Stimulated activated CD8-positive, alpha-beta memory T cell treated with anti-CD3 and anti-CD28 coated beads, Interleukin-15, amount 100 ng/mL, for 24 hours (primary cell): ENCODE measurements at places on chromosomes 3 and 15.

DNA sequence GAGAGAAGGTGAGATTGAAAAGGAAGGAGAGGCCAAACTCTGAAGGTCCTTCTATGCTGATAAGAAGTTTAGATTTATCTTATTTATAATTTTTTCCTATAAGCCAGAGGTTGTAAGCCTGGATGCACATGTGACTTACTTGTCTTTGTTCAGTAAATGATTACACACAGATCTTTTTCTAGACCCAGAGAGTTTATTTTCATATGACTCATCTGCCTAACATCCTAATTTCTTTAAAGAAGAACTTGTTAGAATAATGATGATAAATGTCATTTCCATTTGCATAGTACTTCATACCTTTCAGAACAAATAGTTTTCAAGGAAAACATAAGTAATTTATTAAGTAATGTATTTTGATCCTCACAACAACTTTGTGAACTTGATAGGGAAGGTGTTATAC is 434.8 kb upstream of the DPH6 start:
- DNase-seq, result no peak

- DNase-seq, result no peak
Observed at GRCh38 chr15:66494262-66494661, 3.3 kb downstream of the SNAPC5 start.

DNA sequence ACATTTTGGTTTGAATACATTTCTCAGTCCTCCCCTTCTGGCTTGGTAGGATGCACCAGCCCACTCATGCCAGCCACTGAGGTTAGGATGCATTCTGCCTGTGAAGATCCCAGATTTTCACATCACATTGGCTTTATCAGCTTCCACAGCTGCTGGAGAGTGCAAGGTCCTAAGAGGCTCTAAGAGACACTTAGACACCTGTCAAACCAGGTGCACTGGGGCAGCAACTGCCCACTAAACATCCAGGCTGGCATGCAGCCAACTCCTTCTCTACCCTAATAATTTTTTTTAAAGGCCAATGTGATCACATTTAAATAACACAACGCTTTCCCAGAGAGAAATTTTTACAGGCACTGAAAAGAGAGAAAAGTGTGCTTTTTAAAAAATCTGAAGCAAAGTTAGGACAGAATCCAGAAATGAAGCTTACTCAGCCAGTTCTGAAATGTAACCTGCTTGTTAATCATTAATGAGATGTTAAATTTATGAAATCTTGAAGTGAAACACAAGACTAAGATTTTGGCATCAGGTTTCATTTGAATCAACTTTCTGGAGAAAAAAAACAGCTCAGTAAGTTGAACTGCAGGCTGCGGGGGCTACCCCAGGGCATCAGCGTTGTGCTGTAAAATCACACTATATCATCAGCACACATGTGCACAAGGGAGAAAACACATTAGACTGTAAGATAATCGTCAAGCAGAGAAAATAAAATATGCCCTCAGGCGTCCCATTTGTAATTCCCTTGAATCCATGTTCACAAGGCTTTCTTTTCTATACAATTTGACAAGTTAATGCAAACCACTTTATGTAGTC is 312.9 kb downstream of the ZBBX start:
- DNase-seq, result no peak

DNA sequence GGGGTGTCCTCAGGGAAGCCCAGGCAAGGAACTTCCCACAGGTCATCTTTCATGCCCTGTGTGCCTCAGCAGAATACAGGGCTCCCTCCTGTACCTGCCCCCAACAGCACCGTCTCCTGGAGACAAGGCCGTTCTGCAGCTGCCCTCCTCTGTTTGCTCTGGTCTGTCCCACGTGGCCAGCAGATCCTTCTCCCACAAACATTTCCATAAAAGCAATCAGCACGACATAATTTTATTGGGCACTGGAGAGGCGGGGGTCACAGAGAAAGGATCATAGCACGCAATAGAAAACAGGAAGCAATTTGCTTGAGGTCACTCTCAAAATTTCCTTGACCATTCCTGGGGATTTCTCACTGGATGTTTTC is 29.4 kb downstream of the STARD5 start:
- DNase-seq, result no peak

- no peak for DNase-seq
Observed at GRCh38 chr15:99681990-99682389, 51.2 kb downstream of the LYSMD4 start.

- no peak for DNase-seq
Observed at GRCh38 chr3:55445551-55445950, 41.6 kb downstream of the WNT5A start.

- no peak for DNase-seq
Observed at GRCh38 chr3:58082047-58082446, 73.8 kb downstream of the FLNB start.

DNA sequence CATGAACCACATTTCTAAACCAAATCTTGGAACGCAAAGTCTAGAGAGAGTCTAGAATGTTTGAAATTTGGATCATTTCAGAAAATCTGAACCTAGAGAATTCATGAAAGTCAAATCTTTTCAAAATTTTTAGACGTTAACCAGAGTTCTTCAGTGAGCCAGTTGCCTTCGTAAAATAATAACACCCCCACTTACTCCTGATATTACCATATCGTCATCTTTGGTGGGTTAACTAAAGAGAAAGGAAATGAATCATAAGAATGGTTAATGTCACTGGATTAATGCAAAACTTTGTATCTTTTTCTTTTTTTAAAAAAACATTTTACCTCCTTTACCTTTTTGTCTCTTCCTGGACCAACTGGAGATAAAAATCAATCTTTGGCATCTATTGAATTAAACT is 1.2 kb upstream of the ZBED2 start:
- no peak for DNase-seq

DNA sequence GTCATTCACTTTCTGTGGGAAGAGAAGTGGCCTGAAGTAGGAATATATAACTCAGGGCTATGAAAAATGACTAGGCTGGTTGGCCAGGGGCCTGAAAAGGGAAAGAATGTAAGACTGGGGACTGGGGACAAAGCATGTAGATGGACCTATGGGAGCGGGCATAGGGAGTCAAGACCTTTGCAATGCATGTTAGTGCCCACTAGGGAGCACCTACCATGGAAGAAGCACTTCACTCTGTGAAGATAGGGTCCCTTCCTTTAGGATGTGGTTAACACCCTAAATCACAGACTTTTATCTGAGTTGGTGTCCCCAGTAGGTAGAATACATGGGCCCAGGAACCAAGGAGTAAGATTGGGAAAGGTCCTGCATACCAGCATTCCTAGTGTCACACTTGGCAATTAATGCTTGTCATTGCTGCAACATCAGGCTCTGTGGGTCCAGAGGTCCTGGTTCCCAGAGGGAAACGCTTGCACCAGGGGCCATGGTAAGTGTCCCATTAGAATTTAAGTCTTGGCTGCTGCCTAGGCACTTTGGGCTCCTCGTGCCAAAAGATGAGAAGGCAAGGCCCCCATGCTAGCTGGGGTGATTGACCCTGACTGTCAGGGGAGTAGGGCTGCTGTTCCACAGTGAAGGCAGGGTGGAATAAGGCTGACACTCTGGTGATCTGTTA is 79.6 kb downstream of the CRYGS start:
- DNase-seq, result no peak

DNA sequence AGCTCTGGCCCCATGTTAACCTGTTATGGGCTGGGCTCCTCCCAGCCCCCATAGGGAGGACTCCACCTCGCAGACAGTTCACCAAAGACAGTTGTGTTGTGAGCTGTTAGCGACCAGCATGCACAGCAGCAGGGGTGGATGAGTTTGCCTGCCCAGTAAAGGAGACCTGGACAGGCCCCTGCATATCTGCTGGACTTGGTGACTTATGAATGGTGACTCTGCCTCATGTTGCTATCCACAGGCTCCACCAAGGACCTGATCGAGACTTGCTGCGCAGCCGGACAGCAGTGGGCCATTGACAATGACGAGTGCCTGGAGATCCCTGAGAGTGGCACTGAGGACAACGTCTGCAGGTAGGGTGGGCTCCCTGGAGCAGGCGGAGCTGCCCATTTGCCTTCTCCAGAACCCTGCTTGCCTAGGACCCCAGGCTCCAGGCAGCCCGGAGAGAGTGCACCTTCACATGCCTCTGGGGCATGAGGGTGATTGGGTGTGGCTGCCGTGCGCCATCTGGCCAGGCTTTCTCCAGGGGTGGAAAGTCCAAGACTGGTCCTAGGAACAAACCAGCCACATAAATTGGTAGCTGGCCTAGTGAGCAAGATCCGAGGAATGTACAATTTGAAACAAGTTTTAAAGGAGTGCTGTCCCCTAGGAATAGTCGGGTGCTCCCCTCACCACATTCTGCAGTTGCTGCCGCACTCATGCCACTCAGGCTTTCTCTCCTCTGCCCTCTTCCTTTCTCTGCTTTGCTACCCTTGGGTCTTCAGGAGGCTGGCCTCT is 59.1 kb downstream of the FBLN2 start:
- no peak for DNase-seq

DNA sequence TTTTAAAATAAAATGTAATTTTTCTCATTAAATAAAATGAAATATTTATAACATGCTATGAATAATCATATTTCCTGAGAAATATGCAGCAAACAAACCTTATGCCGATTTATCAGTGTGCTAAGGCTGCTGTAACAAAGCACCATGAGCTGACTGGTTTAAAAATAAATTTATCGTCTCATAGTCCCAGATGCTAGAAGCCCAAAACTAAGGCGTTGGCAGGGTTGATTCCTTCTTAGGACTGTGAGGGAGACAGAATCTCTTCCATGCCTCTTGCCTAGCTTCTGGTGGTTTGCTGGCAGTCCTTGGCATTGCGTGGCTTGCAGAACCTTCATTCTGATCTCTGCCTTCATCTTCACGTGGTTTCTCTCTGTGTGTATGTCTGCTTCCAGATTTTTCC is 740.3 kb downstream of the OTOL1 start:
- no peak for DNase-seq

DNA sequence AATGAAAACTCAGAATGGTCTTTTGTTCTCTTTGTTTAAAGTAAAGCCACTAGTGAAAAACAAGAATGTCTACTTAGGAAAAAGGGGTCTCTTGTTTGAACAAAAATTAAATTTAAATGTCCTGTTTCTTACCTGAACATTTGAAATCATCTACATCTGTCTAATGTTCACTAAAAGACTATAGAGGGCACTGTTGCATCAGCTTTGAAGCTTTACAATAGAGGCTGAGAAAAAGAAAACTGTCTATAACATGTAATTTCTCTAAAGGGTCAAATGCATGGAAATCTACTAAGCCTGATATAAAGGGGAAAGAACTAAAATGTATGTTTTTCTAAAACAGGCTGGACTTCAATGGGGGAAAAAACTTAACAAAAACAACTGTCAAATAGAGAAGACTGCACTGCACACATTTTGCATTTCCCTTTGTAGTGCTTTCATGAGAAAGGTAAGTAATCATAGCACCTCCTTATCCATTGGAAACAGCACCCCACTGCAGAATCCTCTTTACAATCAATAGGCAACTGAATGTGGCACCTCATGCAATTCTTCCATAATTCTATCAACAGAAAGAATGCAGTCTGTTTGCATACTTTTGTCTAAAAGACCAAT is 26.3 kb downstream of the DPH6 start:
- DNase-seq, result no peak

DNA sequence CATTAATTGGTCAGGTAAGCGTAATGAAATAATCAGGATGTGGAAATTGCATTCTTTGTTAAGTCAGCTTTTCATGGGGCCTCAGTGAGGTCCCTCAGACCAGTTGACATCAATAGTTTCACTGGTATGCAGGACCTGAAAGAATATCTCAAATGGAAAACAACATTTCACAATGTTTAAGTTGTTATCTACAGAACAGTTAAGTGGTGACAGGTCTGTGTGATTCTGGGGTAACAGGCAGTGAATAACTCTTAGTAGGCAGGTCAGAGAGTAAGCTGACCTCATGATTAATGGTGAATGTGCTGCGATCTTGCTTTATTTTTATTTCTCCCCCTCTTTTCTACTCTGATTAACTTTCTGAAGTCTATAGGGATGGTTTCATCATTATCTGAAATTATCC is 28.9 kb upstream of the ACP3 start:
- DNase-seq, result no peak

GRCh38 chr3:197366301-197367044 is 68.1 kb upstream of the DLG1 start:
- no peak for DNase-seq

- DNase-seq, result no peak
Observed at GRCh38 chr3:107441617-107442016, 64.4 kb downstream of the CCDC54 start.

DNA sequence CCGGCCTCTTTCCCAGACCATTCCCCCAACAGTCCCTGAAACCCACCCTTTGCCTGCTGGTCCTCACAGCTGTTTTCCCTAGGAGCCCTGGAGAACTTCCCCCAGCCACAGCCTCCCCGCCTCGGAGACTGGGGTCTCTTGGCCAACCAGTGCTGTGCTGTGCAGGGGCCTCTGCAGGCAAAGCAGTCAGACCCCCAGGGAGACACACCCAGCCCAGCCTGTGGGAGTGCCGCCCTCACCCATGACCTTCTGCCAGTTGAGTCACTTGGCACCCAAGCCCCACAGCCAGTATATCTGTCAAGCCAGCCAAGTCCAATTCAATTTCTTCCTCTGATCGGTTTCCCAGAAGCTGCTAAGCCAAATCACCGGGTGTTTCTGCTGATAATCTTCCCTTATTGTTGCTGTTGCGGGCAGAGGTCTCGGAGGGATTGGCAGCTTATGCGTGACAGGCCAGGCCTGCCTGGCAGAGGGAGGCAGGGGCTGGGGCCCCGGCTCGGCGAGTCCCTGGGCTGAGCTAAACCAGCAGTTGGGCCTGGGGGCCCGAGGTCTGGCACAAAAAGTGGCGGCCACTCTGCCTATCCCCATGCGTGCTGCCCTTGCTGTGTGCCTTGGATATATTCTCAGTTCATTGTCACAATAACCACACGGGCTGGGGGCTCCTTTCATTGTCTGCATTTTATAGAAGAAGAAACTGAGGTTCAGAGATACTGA is 65.6 kb upstream of the SLC6A1 start:
- no peak for DNase-seq

GRCh38 chr15:62886431-62887071 is 156.0 kb upstream of the TPM1 start:
- no peak for DNase-seq
